ENCODE measurements at places on chromosomes 6 and 20.

DNA sequence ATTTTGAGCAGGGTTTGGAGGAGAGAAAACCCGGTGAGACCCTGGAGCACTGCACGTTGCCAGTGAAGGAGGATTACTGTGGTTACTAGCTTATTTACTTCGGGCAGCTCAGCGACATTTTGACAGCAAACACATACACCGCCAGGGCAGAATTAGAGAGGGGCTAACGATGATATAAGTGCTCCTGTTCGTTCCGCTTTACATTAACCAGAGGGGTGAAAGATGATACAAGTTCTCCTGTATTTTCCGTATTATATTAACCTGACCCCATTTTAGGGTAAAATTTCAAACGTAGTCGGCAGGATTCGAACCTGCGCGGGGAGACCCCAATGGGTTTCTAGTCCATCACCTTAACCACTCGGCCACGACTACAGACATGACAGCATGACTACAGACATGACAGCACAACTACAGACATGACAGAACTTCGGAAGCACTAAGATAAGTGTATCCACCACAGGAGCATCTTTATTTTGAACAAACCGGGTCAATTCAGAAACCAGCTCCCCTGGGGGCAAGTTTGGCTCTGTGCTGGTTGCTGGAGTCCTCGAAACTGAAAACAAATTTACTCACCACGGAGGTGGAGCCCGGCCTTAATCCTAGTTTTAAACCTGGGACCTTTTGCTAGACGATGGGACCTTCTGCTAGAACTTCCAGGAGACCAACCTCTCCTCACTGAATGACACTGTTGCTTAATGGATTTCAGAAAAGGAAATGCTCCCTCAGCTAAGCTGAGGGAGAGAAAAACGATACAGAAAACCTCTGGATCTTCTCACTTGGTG lies 80.4 kb upstream of the ZNF184 start:
- no peak for DNase-seq

GRCh38 chr20:62306414-62307187 lies 3.8 kb downstream of the ADRM1 start:
- DNase-seq: no peak

DNA sequence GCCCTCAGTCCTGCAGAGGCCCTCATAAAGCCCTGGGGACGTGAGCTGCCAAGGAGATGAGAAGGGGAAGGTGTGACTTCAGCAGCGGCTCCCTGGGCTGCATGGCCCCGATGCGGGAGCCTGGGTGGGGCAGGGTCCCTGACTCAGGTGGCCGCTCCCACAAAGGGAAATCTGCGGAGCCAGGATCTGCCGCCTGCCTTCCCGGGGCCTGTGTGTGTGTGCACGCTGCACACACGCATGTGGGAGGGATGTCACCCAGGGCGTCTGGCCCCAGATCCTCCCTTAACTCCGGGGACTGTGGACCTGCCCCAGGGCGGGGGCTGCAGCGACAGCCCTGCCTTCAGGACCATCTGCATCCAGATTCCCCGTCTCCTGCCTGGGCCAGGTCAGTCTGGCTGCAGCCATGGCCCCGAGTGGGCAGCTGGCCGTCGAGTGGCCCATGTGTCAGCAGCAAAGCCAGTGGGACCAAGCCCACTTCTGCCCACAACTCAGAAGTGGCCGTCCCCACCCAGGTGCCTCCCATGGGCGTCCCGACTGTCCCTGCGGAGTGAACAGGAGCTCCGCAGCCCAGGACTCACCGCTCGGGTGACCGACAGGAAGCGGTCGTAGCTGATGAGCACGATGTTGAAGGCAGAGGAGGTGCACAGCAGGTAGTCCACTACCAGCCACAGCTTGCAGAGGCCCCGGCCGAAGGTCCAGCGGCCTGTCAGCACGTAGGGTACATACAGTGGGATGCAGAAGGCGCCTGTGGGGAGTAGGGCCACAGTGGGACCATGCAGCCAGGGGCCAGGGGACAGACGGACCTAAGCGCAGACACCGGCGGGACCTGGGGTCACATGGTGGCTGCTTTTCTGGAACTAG lies 1.9 kb downstream of the HRH3 start:
- no peak for DNase-seq

DNA sequence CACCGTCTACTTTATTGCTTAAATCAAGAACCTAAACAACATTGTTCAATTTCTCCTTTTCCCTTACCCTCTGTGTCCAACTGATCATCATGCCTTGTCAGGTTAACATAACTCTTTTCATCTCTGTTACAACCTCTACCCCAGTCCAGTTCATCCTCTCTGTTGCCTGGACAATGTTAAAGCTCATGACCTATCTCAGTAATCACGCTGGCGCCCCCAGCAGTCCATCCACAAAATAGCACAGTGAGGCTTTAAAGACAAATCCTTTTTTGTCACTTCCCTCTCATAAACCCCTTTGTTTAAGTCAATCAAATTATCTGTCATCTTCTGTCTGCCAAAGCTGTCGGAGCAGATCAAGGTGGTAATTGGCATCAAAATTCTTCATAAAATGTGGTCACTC lies 140.1 kb downstream of the QKI start:
- DNase-seq: peak; percentile 67
